BJ (cell line): ENCODE measurements at places on chromosomes 5 and 9.

- no peak for DNase-seq
These were observed 10.8 kb upstream of the SLC12A7 start for GRCh38 chr5:1122511-1123294.

GRCh38 chr5:127176769-127177168, 103.5 kb upstream of the C5orf63 start:
- no peak for DNase-seq

DNA sequence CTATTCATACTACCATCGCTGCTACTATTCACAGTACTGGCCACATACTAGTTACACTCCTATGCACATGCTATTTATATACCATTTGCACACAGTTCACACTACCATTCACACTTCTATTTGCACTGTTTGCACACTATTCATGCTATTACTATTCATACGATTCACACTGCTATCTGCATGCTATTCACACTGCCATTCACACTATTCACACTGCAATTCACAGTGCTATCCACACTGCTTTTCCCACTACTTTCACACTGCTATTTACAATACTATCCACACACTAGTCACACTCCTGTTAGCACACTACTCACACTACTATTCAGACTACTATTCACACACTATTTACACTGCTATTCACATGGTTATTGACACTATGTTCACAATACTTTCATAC, 39.4 kb upstream of the TCF7 start:
- DNase-seq = no peak

DNA sequence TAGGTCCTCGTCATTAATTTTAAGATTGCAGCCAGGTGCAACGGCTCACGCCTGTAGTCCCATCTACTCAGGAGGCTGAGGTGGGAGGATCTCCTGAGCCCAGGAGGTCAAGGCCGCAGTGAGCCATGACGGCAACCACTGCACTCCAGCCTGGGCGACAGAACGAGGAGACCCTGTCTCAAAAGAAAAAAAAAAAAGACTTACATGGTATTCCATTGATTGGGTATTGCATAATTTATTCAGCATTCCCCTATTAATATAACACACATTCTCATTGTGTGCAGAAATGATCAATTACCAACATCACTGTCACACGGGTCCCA, 62.9 kb downstream of the DUSP1 start:
- no peak for DNase-seq

DNA sequence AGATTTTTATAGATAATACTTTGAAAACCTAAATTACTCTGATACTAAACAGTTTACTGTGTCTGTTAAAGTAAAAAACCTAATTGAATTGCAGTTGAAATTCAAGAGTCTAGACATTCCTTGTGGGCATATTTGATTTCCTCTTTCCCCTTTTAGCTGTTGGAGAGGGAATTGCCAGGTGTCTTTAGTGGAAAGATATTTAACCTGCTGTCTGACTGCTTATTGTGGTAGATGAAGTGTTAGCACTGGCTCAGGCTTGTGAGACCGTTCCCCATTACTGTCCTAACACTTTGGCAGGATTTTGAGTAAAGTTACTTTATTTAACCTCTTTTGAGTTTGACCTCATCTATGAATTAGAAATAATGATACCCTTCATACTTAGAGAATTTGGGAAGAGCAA, 16.4 kb downstream of the MAP3K1 start:
- no peak for DNase-seq

DNA sequence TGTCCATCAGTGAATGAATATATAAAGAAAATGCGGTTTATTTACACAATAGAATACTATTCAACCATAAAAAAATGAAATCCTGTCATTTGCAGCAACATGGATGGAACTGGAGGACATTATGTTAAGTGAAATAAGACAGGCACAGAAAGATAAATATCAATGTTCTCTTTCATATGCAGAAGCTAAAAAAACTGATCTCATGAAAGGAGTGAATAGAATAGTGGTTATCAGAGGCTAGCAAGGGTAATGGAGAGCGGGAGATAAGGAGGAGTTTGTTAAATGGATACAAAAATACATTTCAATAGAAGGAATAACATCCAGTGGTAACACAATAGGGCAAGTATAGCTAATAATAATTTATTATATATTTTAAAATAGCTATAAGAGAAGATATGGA, 65.0 kb downstream of the AGTPBP1 start:
- no peak for DNase-seq

DNA sequence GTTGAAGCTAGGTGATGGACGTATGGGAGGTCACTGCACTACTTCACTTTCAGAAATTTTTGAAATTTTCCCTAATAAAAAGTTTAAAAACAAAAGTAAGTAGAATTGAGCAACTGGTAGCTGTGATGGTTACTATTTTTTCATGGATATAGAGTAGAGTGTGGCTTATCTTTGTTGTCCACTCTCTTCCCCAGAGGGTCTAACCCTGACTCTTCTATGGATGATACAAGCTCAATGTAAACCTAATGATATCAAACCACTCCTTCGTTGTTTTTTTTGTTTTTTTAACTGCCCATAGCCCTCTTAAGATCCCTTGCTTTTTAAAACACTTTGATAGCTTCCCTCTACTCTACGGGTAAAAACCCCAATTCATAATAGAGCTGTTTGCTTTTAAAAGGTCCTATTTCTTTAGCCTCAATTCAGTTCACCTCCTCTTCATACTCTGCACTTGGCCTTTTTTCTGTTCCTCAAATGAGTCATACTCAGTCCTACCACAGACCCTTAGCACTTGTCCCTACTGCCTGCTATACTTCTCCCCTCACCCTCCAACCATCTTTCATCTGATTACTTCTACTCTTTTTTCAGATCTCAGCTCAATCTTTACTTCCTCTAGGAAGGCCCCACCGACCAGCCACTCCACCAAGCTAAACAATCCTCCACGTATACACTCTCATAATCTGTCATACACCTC, 2.6 kb downstream of the HDAC3 start:
- DNase-seq = no peak

GRCh38 chr5:83059341-83059740, 17.9 kb downstream of the TMEM167A start:
- DNase-seq = no peak

DNA sequence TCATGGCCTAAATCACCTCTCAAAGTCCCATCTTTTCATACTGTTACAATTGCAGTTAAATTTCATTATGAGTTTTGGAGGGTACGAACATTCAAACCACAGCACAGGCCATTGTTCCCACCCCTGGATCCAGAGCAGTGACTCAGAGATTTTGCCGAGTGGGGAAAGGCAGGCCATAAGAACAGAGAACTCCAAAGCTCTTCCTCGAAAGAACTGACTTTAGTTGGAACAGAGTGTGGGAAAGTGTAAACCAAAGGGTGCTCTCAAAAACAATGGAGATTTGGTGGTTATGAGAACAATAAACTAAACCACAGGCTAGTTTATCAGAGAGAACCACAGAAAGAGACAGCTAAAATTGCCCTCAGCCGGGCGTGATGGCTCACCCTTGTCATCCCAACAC, 19.4 kb upstream of the GRPEL2 start:
- no peak for DNase-seq

- no peak for DNase-seq
These were observed 166.5 kb downstream of the FGF18 start for GRCh38 chr5:171585981-171586380.

- no peak for DNase-seq
These were observed 121.9 kb downstream of the FGF18 start for GRCh38 chr5:171541341-171541776.

DNA sequence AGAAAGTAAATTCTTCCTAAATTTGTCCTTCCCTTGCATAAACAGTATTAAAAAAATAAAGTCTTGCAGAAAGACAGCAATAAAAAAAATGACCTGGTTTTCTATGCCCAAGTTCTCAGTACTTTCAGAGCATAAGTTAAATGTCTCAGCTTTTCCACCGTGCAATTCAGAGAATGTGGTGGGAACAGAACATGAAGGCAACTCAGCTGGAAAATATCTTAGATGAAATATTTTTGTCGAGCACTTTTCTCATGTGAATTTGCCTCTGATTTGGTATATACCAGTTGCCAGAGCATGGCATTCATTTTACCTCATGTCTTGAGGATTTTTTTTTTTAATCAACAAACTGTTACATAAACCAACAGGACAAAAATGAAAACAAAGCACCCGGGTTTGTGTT, 176.1 kb downstream of the CETN3 start:
- no peak for DNase-seq

DNA sequence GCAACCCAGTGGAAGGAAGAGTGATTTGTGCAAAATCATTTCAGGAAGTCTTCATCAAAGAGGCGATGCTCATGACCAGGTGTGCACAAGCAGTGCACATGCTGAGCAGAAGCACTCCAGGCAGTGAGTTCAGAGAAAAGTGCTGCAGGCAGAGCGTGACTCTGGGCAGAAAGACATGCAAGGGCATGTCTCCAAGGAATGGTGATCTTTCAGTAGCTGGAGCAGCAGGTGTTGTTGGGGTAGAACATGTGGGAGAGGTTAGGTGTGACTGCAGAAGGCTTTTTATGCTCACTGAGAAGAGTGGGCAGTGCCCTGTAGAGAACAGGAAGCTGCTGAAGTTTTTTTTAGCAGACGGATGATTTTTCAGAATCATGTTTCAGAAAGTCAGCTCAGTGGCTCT, 545.4 kb upstream of the TLE4 start:
- DNase-seq = no peak

DNA sequence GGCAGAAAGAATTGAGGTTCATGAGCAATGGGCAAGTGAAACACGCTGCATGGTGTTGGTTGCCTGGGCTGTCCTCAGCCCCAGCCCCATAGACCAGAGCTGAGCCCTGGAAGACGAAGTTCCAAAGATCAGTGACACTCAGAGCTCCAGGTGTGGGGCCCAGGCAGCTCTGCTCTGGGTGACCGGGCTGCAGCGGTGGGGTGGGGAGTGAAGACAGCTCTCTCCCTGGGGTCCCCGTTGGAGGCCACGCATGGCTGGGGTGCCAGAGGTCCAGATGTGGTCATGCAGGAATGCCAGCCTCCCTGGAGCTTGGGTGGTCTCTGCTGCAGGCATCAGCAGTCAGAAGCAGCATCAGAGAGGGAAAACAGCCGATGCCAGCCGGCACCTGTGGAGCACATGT, 165.0 kb upstream of the ERCC6L2 start:
- no peak for DNase-seq

GRCh38 chr5:104431002-104431620, 868.5 kb upstream of the NUDT12 start:
- DNase-seq = no peak

GRCh38 chr9:16425562-16426231, 444.8 kb downstream of the BNC2 start:
- peak; percentile 29 for DNase-seq

DNA sequence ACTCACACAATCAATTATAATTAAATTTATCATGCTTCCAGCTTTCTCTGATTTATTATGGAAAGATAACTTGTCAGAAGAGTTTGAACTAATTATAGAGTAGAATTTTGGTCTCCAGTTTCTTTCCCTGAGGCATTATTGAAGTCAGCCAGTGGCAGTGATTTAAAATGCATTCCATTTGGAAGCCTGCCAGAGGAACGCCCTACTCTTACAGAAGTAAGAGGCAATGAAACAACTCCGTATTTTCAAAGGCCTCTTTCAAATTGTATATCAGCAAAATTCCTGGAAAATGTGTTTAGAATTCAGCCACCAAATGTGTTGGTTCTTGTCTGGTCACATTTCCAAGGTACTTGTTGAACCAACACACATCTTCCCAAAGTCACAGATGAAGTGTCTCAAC, 640.9 kb downstream of the SEMA5A start:
- peak; percentile 36 for DNase-seq

DNA sequence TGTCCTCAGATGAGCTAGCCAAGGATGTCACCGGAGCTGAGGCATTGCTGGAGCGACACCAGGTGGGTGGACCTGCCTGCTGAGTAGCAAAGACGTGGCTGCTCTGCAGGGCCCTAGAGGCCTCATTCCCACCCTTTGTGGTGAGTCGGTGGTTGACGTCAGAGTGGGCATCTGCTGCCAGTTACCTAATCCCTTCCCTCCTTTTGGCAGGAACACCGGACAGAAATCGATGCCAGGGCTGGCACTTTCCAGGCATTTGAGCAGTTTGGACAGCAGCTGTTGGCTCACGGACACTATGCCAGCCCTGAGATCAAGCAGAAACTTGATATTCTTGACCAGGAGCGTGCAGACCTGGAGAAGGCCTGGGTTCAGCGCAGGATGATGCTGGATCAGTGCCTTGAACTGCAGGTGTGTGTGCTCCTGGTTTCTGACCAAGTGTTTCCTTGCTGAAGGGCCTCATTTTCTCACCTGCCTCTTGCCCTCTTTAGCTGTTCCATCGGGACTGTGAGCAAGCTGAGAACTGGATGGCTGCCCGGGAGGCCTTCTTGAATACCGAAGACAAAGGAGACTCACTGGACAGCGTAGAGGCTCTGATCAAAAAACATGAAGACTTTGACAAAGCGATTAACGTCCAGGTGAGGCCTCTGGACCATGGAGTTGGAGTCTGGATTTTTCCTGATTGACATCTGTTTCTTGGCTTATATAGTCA, 48.9 kb downstream of the DYNC2I2 start:
- no peak for DNase-seq

- DNase-seq = no peak
These were observed 1043.0 kb upstream of the CDH18 start for GRCh38 chr5:21030981-21031380.
